ENCODE measurements at places on chromosomes 3 and 15.
A peak's percentile ranks its signal among the peaks of the same experiment; 100 is the strongest.

GRCh38 chr3:126522363-126522788 lies 1.6 kb upstream of the CHST13 start:
- peak; percentile 11 for DNase-seq
- peaks cover 33% of the 10 kb centered on the region for H3K27me3 ChIP-seq
- no peak overlapping the region for H3K4me3 ChIP-seq
- no peaks in the 10 kb centered on the region for H3K36me3 ChIP-seq
- no peak overlapping the region for H3K27ac ChIP-seq
- H3K4me1 ChIP-seq = no peaks in the 10 kb centered on the region

- no peaks in the 10 kb centered on the region for H3K27me3 ChIP-seq
- peak overlapping the region; percentile 93 for H3K27ac ChIP-seq
- H3K4me3 ChIP-seq = peak overlapping the region; percentile 51
- peaks cover 96% of the 10 kb centered on the region for H3K4me1 ChIP-seq
- H3K36me3 ChIP-seq = peaks cover 30% of the 10 kb centered on the region
Measured at GRCh38 chr15:60548101-60548500, 69.2 kb upstream of the ICE2 start.

DNA sequence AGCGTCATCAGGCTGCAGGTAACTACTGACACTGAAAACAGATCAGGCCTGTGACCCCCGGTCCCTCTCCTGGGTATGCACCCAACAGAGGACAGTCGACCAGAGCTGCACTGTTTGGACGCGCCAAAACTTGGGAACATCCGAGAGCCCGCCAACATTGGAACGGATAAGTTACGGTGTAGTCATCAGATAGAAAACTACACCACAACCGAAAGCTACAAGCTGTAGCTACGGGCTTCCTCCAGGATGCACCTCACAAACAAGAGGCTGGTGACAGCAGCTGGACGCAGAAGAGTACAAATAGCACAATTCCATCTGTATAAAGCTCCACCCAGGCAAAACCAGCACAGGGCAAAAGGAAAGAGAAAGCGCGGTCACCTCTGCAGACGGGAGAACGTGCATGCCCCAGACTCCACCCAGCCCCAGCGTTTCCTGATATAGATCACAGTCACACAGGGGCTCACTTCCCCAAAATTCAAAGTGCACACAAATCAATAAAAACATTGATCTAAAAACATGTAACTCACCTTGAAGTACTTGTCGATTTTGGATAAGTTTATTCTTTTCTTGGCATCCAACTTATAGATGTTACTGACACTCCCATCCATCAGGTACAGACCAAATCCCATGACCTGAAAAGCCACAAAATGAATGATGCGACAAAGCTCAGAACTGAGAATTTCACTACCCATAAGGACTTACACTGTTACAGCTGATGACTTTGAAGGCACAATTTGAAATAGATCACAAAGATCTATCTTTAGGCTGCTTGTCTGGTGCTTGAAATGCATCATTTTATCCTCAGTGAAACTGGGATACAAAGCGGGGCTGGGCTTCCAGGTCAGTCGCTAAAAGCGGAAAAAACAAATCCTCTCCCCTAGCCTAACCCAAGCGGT lies 43.3 kb downstream of the CYFIP1 start:
- H3K36me3 ChIP-seq = peaks cover 13% of the 10 kb centered on the region
- DNase-seq = no peak
- H3K4me1 ChIP-seq = peaks cover 5% of the 10 kb centered on the region
- H3K27ac ChIP-seq = no peak overlapping the region
- H3K27me3 ChIP-seq = no peaks in the 10 kb centered on the region
- H3K4me3 ChIP-seq = no peak overlapping the region

GRCh38 chr3:139157161-139157932 lies 112.7 kb upstream of the PRR23C start:
- H3K27me3 ChIP-seq = peaks cover 11% of the 10 kb centered on the region
- H3K4me3 ChIP-seq = no peak overlapping the region
- H3K27ac ChIP-seq = no peak overlapping the region

DNA sequence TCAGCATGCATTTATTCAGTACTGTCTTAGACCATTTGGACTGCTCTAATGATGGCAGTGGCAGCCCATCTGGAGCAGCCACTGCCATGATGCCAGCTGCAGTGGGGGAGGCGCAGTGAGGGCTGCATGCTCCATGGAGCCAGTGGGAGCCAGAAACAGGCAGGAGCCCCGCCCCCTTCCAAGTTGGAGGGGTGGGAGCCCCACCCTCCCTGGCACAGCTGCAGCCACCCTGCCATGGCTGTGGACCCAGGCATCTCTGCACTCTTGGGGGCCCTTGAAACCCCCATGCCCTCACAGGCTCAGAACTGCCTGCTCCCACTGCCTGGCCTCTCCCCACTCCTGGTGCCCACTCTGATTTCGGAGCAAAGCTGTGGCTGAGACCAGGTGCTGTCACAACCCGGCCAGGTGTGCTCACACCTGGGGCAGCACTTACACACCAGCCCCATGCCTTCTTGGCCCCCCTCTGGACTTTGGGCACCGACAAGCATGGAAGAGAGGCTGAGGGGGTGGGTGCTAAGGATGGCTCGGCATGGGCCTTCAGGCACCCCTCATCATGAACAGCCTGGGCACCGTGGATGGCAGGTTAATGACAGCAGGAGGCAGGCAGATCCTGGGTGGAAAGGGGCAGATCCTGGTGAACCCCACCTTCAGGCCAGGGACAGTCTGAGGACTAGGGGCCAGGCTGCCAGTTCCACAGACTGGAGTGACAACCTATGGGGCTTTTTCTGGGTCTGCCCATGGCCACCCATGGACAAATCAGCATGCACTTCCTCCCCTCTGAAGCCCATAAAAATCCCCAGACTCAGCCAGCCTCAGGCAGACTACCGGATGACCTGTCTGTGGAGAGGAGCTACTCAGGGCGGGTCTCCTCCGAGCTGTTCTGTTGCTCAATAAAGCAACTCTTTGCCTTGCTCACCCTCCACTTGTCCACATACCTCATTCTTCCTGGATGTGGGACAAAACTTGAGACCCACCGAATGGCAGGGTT lies 18.3 kb downstream of the TBC1D21 start:
- H3K36me3 ChIP-seq = no peaks in the 10 kb centered on the region
- peaks cover 25% of the 10 kb centered on the region for H3K27me3 ChIP-seq
- no peak for DNase-seq
- H3K4me3 ChIP-seq = no peak overlapping the region
- H3K4me1 ChIP-seq = no peaks in the 10 kb centered on the region
- H3K27ac ChIP-seq = no peak overlapping the region

- no peak for DNase-seq
- no peak overlapping the region for H3K27ac ChIP-seq
- H3K27me3 ChIP-seq = no peaks in the 10 kb centered on the region
Measured at GRCh38 chr3:67712259-67712658, 57.8 kb upstream of the SUCLG2 start.

GRCh38 chr3:134371542-134372324 lies 2.5 kb downstream of the AMOTL2 start:
- no peak for DNase-seq
- H3K27me3 ChIP-seq = peaks cover 31% of the 10 kb centered on the region
- H3K4me1 ChIP-seq = peaks cover 13% of the 10 kb centered on the region
- no peak overlapping the region for H3K4me3 ChIP-seq

DNA sequence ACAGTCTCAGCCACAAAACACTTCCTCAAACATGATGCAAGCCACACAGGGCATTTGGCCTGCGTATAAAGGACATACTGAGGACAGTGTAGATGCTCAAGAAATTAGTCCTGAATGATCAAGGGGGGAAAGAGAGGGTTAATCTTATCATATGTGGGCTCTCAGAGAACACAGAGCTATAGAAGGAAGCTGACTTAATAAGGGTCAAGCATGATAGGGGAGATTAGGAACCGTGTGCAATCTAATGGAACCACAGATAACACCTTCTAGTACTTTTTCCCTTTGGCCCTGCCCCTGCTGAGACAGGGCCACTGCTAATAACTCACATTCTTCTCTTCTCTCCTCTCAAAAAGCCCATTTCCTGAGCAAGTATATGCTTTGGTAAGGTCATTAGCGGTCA lies 114.1 kb upstream of the ADAMTS9 start:
- H3K27me3 ChIP-seq = no peaks in the 10 kb centered on the region
- H3K4me1 ChIP-seq = no peaks in the 10 kb centered on the region
- no peak for DNase-seq
- no peak overlapping the region for H3K4me3 ChIP-seq
- no peak overlapping the region for H3K27ac ChIP-seq

DNA sequence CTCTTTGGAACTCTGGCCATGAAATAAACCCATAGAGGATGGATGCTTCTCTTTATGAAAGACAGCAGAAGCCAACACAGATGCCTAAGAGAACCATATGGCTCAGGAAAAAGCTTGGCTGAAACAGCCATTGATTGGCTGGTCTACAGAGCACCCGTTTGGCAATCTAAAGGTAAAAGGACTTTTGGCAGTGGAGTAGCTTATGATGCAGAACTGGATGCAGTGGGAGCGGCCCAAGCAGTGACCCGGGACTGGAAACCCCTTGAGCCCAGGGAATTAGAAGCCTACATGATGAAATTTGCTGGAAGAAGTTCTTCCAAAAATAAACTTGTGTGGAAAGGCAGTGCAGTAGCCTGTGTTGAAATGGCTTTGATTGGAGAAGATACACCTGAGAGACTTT lies 360.2 kb downstream of the NR2F2 start:
- no peaks in the 10 kb centered on the region for H3K4me1 ChIP-seq
- no peaks in the 10 kb centered on the region for H3K27me3 ChIP-seq
- no peak for DNase-seq
- no peaks in the 10 kb centered on the region for H3K36me3 ChIP-seq

DNA sequence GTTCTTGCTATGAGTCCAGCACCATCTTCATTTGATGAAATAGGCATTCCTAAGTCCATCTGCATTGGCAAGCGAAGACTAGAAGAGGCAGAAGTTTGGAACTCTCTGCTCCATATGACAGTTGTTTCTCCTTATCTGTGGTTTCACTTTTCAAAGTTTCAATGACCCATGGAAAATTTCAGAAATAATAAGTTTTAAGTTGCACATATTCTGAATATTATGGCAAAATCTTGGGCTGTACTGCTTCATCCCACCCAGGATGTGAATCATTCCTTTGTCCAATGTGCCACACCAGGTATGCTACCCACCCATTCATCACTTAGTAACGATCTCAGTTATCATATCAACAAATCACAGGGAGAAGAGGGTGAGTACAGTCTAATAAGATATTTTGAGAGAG lies 647.9 kb downstream of the GRM7 start:
- H3K27ac ChIP-seq = no peak overlapping the region
- DNase-seq = no peak
- H3K36me3 ChIP-seq = no peaks in the 10 kb centered on the region
- H3K4me1 ChIP-seq = no peaks in the 10 kb centered on the region

GRCh38 chr3:2927259-2927658 lies 182.9 kb downstream of the IL5RA start:
- H3K36me3 ChIP-seq = no peaks in the 10 kb centered on the region
- no peak overlapping the region for H3K27ac ChIP-seq
- peaks cover 3% of the 10 kb centered on the region for H3K27me3 ChIP-seq
- no peak for DNase-seq
- H3K4me3 ChIP-seq = no peak overlapping the region

DNA sequence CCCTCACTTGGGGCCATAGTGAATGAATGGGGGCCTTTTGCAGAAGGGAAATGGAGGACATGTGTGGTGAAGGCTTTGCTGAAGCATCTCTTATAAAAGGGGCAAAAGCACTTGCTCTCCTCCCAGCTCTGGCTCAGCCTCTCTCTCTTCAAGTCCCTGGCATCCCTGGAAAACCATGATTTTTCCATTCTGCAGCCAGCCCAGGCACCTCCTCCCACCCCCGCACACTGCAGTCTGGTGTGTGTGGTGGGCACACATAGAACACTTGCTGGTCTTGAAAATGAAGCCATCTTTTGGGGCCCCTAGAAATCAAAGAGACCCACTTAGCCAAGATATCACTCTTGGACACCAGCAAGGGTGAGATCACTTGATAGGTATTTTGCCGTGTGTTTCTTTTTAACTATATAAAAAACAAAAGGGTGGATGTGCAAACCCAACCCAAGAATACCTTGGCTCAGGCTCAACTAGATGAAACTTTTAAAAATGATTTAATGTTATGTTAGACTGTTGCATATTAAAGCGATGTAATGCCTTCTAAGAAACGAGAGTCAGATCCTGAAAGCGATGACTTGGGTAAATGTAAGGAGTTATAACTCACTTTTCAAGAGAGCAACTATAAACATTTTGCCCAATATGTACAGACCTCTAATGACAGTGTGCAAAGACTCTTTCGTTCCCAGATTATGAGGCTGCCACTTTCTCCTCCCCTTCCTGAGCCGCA lies 16.4 kb upstream of the ALDH1A3 start:
- peaks cover 4% of the 10 kb centered on the region for H3K27me3 ChIP-seq
- no peak for DNase-seq
- no peak overlapping the region for H3K4me3 ChIP-seq
- H3K27ac ChIP-seq = no peak overlapping the region
- H3K4me1 ChIP-seq = no peaks in the 10 kb centered on the region

DNA sequence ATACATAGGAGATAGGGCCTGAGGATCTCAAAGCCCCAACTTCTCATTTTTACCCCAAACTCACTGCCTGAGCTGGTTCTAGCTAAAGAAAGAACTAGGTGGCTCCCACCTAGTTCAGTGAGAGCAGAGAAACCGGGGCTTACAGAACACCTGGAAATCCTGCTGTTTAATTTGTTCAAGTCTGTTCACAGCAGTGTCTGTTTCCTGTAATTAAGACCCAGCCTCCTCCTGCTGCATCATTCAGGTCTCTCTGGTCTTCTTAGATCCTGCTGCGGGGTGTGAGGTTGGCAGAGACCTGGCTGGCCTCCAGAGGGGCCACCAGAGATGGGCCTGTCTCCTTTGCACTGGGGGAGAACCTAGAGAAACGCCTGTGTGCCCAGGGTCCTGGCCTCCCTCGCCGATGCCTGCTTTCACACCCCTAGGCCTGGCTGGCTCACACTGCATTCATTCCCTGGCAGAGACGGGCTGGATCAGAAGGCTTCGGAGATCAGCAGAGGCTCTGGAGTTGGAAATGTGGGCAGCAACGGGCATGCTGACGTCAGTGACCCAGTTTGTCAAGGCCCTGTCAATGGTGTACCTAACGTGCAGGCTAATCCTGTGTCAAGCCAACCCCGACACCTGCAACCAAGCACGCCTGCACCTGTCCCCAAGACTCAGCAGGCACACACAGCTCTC lies 4.9 kb upstream of the CHRNA3 start:
- no peaks in the 10 kb centered on the region for H3K36me3 ChIP-seq
- DNase-seq = no peak
- H3K27me3 ChIP-seq = peaks cover 36% of the 10 kb centered on the region
- no peaks in the 10 kb centered on the region for H3K4me1 ChIP-seq

Data from activated T-helper 1 cell treated with anti-CD3 and anti-CD28 coated beads, Interleukin-12 subunit alpha, Interleukin-12 subunit beta, Interleukin-2, Interleukin-4 antibody, amounts not matched to agents 30 ng/mL and 10 ng/mL and 1 ng/mL, durations not matched to agents 14 hours and 24 hours and 36 hours (primary cell).